Immature natural killer cell (primary cell): ENCODE measurements at places on chromosomes 7 and 10. TPM values are rescaled to one million over a fixed set of nuclear protein-coding genes. Genes with fewer than 3 reads are reported as not detected.
A peak's percentile ranks its signal among the peaks of the same experiment; 100 is the strongest.

- no peak overlapping the region for H3K27ac ChIP-seq
- no peaks in the 10 kb centered on the region for H3K27me3 ChIP-seq
- no peak for DNase-seq
- no peaks in the 10 kb centered on the region for H3K4me1 ChIP-seq
- H3K36me3 ChIP-seq: no peaks in the 10 kb centered on the region
Measured at GRCh38 chr7:8988267-8988666, 554.9 kb downstream of the NXPH1 start.

DNA sequence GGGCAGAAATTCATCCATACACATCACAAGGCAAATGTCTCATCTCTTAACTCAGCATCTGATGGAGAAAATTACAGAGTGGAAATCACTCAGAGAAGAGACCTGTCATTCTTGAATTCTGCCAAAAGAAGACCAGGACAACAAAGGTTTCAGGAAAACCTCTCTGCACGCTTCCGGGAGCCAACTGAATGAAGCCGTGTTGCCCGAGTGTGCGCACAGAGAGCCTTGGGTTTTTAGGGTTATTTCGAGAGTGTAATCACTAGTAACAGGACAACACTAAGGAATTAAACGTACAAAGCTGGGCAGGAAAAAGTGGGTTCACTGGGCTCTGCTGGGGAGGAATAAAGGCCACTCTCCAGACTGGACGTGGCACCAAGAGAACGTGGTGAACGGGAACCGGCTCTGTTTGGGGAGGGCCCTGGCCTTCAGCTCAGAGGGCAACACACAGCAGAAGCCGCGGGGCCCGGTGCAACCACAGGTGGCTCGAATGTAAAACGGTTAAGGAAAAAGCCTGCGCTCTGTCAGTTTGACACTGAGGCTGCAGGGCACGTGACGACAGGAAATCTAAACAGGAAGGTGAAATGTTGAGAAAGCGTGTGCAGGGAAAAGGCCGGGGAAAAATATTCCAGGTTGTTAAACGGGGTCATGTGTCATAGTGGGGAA lies 331.5 kb downstream of the DNAJB6 start:
- no peaks in the 10 kb centered on the region for H3K27me3 ChIP-seq
- no peak overlapping the region for H3K27ac ChIP-seq
- H3K4me3 ChIP-seq: no peak overlapping the region
- H3K4me1 ChIP-seq: no peaks in the 10 kb centered on the region

- no peak for DNase-seq
- no peak overlapping the region for H3K27ac ChIP-seq
- no peaks in the 10 kb centered on the region for H3K4me1 ChIP-seq
- H3K4me3 ChIP-seq: no peak overlapping the region
- no peaks in the 10 kb centered on the region for H3K36me3 ChIP-seq
Measured at GRCh38 chr10:114087655-114088054, 44.0 kb downstream of the ADRB1 start.

- peaks cover 19% of the 10 kb centered on the region for H3K27me3 ChIP-seq
- no peaks in the 10 kb centered on the region for H3K36me3 ChIP-seq
- peaks cover 12% of the 10 kb centered on the region for H3K4me1 ChIP-seq
- peak; percentile 70 for DNase-seq
- H3K27ac ChIP-seq: no peak overlapping the region
Measured at GRCh38 chr10:101014230-101014884, 14.7 kb downstream of the LZTS2 start.

- DNase-seq: no peak
- H3K27ac ChIP-seq: no peak overlapping the region
- no peaks in the 10 kb centered on the region for H3K4me1 ChIP-seq
- H3K4me3 ChIP-seq: no peak overlapping the region
- peaks cover 2% of the 10 kb centered on the region for H3K27me3 ChIP-seq
- H3K36me3 ChIP-seq: no peaks in the 10 kb centered on the region
Measured at GRCh38 chr7:137655804-137656203, 191.0 kb downstream of the DGKI start.

GRCh38 chr7:105690325-105690945 lies 109.1 kb upstream of the EFCAB10 start:
- H3K27me3 ChIP-seq: peaks cover 13% of the 10 kb centered on the region
- H3K4me3 ChIP-seq: peak overlapping the region; percentile 94
- H3K4me1 ChIP-seq: peaks cover 34% of the 10 kb centered on the region
- peak overlapping the region; percentile 93 for H3K27ac ChIP-seq

DNA sequence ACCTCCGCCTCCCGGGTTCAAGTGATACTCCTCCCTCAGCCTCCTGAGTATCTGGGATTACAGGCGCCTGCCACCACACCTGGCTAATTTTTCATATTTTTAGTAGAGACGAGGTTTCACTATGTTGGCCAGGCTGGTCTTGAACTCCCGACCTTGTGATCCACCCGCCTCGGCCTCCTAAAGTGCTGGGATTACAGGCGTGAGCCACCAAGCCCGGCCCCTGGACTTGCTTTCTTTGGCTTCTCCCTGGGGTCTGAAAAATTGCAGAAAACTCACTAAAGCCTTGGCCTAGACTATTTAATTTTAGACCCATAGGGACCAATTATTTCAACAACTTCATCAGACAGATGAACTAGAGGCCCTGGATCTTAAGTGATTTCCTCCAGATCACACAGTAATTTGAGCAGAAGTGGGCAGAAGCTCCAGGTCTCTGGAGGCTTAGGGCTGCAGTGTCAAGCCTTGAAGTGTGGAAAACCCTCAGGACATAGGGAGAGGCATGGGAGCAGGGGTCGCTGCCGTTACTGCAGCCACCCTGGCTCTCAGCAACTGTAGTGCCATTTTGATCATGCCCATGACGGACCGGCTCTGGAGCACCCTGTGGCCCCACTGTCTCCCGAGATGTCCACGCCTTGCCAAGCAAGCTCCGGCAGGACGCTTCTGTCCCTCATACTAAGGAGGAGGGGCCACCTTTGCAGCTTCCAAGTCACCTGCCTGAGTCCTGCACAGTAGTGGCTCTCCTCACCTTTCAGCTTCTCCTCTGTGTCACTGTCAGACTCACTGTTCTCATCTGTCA lies 72.4 kb downstream of the DENND2A start:
- no peaks in the 10 kb centered on the region for H3K36me3 ChIP-seq
- H3K4me3 ChIP-seq: no peak overlapping the region
- DNase-seq: no peak
- no peak overlapping the region for H3K27ac ChIP-seq
- H3K4me1 ChIP-seq: peaks cover 2% of the 10 kb centered on the region

- no peaks in the 10 kb centered on the region for H3K4me1 ChIP-seq
- no peak overlapping the region for H3K27ac ChIP-seq
- no peak for DNase-seq
- no peak overlapping the region for H3K4me3 ChIP-seq
Measured at GRCh38 chr10:44339218-44339617, 45.7 kb downstream of the CXCL12 start.

- no peak overlapping the region for H3K27ac ChIP-seq
- H3K4me3 ChIP-seq: no peak overlapping the region
- no peaks in the 10 kb centered on the region for H3K36me3 ChIP-seq
- H3K4me1 ChIP-seq: peaks cover 10% of the 10 kb centered on the region
Measured at GRCh38 chr7:133739817-133740216, 387.3 kb upstream of the LRGUK start.

DNA sequence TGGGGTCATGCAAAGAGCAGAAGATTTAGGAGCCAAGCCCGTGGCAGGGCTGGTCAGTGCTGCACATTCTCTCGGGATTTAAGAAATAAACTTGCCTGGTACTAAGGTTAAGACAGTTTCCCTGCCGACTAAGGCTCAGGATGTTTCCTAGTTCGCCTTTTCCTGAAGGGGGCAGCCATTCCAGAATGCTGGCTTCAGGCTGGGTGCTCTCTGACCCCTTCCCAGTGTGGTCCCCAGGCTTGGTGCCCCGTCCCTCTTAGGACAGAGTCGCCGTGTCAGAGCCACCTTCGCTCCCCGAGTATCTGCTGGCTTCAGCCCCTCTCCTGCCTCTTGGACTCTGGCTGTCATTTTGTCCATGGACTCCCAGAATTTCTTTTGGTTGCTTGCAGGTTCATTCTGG lies 117.2 kb downstream of the ELFN1 start:
- H3K4me1 ChIP-seq: no peaks in the 10 kb centered on the region
- no peak overlapping the region for H3K27ac ChIP-seq
- peaks cover 10% of the 10 kb centered on the region for H3K27me3 ChIP-seq
- H3K4me3 ChIP-seq: no peak overlapping the region
- no peak for DNase-seq
- H3K36me3 ChIP-seq: peaks cover 3% of the 10 kb centered on the region

GRCh38 chr7:149776848-149777407 lies 3.5 kb upstream of the ZNF467 start:
- H3K4me1 ChIP-seq: no peaks in the 10 kb centered on the region
- no peaks in the 10 kb centered on the region for H3K36me3 ChIP-seq
- no peak for DNase-seq
- H3K27me3 ChIP-seq: peaks cover 5% of the 10 kb centered on the region
- H3K4me3 ChIP-seq: no peak overlapping the region

- H3K27ac ChIP-seq: no peak overlapping the region
- no peak overlapping the region for H3K4me3 ChIP-seq
Measured at GRCh38 chr10:69634759-69635425, 4.8 kb downstream of the FAM241B start.

GRCh38 chr7:2151801-2152612 lies 80.7 kb downstream of the MAD1L1 start:
- H3K4me1 ChIP-seq: no peaks in the 10 kb centered on the region
- H3K4me3 ChIP-seq: no peak overlapping the region
- H3K36me3 ChIP-seq: peaks cover 16% of the 10 kb centered on the region
- DNase-seq: no peak
- H3K27ac ChIP-seq: no peak overlapping the region

DNA sequence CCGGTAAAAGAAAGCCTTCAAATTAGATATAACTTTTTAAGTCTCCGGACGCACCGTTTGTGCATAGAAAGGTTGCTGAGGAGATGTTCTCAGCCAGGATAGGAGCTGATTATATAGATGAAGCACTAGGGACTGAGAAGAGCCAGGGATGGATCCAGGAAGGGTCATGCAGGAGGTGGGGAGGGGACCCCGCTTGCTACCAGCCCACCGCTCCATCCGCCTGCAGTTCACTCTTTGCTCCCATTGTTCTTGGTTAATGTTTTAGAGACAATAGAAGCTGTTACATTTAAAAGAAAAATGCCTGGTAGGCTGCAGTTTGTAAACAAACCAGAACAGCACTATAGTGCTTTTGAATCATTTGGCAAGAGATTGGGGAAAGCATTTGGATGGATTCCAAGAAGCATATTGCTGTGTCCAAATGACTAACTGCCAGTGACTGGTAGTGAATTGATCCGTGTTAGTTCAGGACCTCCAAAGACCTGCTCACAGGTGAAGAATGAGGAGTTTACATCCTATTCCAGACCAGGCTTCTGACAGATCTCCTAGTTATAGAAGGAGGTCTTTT lies 175.9 kb upstream of the TAC1 start:
- H3K4me3 ChIP-seq: no peak overlapping the region
- no peaks in the 10 kb centered on the region for H3K36me3 ChIP-seq
- no peaks in the 10 kb centered on the region for H3K4me1 ChIP-seq
- no peak for DNase-seq

Gene ITIH5
- polyA plus RNA-seq: not detected

Gene AKR1C8
- polyA plus RNA-seq: not detected

Gene CDH23
- not detected for polyA plus RNA-seq

Gene WNT2
- polyA plus RNA-seq: not detected

Gene NME8
- polyA plus RNA-seq: 14.1 TPM

Gene PNLIPRP1
- not detected for polyA plus RNA-seq

Gene MRC1
- polyA plus RNA-seq: not detected

Gene CRPPA
- 0.28 TPM for polyA plus RNA-seq

Gene LRRC4
- 0.36 TPM for polyA plus RNA-seq

Gene OPN1SW
- not detected for polyA plus RNA-seq
